AML-193 (cell line): ENCODE measurements at places on chromosomes 16 and 17.

GRCh38 chr17:69468207-69468606 lies 53.7 kb downstream of the MAP2K6 start:
- no peak for DNase-seq

GRCh38 chr16:81366316-81366932 lies 51.7 kb downstream of the GAN start:
- peak; percentile 39 for DNase-seq

DNA sequence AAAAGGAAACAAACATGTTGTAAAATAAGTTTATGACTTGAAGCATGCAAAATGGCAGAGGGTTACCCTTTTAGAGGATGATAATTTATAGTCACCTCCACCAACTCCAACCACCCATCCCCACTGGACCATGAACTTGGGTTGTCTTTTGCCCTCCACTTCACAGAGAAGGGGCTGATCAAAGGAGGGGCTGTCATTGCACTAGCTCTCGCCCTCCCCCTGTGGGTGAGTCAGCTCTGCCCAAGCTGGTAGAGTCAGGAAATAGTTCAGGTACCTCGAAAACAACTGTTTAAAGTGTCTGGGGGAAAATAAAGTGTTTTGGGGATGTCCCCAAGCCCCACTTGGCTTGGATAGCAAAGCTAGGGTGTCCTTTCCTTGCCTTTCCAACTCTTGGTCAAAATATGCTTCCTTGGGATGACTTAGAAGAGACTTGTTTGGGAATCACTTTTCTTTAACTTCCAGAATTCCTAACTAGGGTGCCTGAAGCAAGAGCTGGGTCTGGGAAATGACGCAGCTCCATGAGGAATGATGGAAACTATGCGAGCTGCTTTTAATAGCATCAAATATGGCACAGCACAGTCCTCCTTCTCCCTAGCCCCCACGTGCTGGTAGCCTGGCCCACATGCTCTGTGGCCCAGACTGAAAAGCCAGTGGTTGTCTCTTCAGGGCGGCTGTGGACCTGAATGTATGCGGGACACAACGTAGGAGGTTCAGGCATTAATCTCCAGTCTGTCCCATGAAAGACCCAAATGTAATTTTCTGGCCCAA lies 40.7 kb downstream of the TBX4 start:
- no peak for DNase-seq

DNA sequence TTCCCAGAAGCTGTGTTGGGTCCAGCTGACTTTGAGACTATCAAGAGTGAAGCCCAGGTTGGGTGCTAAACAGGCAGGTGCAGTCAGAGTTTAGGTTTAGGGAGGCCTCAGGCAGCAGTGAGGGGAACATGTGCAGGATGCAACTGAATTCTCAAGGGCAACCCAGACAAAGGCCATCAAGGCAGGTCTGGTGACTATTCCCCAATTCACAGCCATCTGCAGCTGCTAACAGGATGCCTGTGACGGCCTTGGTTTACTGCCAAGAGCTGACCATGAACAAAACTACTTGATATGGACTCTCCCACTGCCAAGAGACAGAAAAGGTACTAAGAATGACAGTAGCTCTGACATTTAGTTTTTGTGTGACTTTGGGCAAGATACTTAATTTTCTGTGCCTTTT lies 45.2 kb upstream of the BCAR1 start:
- no peak for DNase-seq

GRCh38 chr17:12618557-12618956 lies 47.1 kb upstream of the MYOCD start:
- DNase-seq, result no peak

- DNase-seq, result peak; percentile 28
Observed at GRCh38 chr16:54816471-54816870, 114.2 kb upstream of the IRX5 start.

- no peak for DNase-seq
Observed at GRCh38 chr17:59890720-59891119, 2.0 kb downstream of the TUBD1 start.

DNA sequence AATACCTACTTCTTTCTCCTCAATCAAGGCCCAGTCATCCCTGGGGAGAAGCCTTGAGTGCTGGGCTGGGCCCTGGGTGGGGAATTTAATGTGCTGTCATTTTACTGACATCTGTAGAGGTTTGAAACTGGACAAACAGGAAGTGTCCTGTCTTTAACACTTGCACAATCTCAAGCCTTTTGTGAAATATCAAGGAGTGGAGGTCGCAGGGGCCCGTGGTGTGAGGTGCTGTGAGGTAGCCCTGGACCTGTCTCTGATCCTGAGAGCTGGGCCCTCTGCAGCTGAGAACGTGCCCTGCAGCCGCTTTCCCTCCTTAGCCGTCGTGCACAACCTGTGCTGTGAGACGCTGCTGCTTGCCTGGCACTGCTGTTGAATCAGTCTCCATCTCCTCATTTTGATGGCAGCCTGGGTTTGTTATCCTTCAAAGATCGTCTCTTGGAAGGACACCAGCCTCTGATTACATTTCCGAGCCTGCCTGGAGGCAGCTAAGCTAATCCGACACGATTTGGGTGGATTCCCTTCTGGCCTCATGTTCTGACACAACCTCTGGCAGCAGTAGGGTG lies 29.9 kb downstream of the SMARCE1 start:
- DNase-seq, result peak; percentile 25

- DNase-seq, result no peak
Observed at GRCh38 chr16:48881272-48881671, 271.3 kb upstream of the N4BP1 start.

DNA sequence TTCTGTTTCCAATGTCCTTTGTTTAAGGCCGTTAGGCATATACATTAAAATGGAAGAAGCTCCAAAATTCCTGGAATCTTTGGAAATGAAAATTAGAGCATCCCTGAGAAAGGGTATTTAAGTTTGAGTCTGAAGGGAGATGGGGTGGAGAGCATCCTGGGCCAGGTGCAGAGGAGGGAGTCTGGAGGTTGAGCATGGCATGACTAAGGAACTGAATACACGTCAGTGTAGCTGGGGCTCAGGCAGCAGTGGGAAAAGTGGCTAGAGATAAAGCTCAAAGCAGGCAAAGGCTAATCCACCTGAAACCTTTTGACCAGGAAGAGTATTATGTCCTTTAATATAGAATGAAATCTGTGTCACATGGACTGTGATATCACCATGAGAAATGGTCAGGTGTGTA lies 669.0 kb upstream of the RBFOX1 start:
- no peak for DNase-seq

DNA sequence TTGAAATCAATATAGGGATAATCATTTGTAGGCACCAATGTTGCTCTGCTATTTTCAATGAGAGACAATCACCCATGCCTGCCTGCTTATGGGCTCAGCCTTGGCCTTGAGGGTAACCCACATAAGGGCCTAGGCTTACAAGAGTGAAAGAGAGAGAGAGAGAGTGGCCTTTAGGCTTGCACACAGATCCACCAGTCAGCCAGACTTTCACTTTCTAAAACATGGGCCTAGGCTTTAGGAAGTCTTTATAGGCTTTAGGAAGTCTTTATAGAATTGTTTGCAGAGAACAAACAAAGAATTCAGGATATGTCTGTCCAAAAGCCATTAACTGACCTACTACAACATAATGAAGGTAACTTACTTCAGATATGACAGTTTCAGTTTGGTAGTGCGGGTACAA lies 3.4 kb downstream of the ABCA9 start:
- DNase-seq, result no peak

DNA sequence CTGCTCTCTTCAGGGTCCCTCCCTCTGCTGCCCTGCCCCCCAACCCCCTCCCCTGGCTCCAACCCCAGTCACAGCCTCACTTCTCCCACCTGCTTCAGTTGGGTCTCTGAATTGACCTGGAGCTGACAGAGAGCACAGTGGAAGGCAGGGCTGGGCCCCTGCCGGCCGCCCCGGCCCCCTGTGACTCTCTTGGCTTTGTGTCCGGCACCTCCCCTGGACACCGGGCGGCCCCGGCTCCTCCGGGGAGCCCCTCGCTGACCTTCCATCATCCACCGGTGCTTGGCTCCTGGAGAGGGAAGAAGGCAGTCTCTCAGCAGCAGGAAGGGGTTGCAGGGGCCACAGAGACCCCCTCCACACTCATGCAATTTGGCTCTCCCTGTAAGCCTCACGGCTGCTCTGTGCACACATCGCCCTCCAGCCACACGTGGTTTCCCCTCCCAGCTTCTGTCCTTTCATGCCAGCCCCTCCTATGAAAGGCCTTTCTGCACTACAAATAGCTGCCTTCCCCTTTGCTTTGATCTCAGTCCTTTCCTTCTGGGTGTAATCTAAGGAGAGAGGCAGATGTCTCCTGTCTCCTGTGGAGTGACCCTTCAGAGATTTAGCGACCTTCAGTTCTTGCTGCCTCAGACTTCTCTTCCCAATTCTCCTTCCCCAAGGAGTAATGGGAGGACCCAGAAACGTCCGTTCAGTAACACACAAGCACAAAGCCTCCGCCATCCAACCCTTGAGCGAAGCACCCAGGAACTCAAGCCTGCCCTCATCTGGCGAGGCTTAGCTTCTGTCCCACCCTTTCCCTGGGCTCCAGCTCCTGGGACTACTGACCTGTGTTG lies 8.3 kb downstream of the NKIRAS2 start:
- peak; percentile 12 for DNase-seq

GRCh38 chr17:4938069-4938491 lies 1.8 kb downstream of the SLC25A11 start:
- no peak for DNase-seq

- no peak for DNase-seq
Observed at GRCh38 chr17:42275527-42276358, 448 bp downstream of the STAT5B start.

DNA sequence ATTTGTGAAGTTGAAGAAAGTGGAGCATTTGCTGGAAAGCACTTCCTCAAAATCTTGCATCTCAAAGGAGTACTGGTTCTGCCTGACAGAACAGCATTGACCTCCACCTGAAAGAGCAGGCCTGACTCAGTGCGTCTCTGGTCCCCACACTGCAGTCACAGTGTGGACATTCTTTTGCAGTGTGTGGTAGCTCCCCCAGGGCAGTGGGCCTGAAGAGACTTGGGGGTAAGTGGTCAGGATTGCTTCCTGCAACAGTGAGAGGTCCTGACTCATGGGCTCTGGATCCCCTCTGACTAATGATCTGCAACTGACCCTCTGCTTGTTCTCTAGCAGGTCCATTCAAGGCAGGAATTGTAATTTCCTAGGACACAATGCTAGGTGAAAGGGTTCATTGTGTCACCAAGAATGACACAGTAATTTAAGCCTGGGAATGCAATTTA lies 204.9 kb upstream of the KCNJ16 start:
- DNase-seq, result no peak

DNA sequence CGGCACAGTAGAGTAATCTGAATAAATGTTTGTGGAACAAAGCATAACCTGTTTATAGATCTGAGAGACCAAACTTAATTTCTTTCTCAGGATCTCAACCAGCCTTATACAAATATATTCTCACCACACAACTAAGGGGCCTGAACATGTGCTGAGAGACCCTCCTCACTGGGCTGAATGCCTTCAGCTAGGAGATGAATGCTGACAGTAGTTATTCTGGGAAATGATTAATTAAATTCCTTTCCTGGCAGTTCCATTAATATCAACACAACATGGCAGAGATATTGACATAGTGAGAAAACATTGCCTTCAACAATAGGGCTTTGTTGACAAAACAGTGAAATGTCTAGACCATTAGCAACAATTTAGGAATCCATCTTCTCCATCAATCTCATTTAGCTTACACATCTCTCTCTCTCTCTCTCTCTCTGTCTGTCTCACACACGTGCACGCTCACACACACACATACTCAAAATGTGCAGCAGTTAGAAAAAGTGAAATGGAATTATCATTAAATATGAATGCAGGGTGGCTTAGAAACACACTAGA lies 780.8 kb upstream of the CDH8 start:
- no peak for DNase-seq

- DNase-seq, result no peak
Observed at GRCh38 chr17:7034955-7035590, 742 bp upstream of the SLC16A13 start.

DNA sequence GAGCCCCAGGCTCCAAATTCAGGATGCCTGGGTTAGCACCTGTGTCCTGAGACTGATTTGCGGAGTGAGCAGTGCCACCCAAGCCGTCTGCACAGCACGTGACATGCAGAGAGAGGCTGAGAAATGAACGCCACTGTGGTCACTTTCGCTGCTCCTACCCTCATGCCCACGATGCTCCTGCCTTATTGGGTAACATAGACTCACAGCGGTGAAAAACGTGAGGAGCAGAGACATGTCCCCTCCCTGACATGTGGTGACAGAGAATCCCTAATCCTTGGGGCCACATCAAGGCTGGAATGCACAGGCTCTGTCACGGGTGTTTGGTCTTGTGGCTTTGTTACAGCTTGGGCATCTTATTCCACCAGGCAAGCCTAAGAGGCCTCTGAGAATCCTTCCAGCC lies 52.1 kb upstream of the CACNG5 start:
- DNase-seq, result no peak

DNA sequence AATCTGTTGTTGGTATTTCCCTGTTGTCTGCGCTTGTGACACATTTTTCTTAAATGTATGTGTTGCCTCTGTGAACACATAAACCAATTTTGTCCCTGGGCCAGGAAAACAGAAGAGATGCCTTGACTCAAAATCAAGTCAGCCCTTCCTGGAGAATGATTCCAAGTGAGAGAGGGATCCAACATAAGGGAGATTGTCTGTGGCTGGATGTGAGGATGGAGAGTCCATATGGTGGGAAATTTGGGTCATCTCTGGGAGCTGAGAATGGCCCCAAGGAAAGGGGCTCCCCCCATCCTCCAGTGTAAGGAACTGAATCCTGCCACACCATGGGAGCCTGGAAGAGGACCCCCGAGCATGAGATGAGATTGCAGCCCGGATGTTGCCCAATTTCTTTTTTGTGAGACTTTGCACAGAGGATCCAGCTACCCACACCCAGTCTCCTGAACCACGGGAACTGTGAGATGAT lies 13.5 kb downstream of the CRYM start:
- DNase-seq, result no peak

DNA sequence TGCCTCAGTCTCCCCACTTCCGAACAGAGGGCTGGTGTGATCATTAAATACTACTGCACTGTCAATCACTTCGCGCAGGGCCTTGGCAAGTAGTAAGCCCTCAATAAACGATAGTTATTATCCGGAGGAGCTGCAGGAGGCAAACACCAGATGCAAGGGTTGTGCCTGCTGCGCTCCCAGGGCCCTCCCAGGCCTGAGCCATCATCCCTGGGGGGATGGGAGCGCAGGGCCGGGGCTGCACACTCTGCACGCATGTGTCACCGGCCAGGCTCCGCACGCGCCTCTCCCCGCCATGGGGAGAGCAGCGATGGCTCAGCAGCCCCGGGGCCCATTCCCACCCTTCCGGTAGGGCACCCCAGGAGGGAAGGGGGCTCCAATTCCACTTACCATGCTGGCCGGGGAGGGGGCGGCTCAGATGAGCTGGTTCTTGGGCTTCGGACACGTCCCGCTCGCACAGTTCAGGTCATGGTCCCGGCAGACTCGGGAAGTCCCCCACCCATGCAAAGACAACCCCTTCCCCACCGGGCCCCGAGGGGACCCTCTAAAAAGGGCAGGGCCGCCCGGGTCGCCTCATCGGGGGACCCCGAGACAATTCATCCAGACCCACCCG lies 681 bp downstream of the XPO6 start:
- DNase-seq, result peak; percentile 47
